Fibroblast of skin of abdomen (primary cell): ENCODE measurements at places on chromosomes 4 and X.

DNA sequence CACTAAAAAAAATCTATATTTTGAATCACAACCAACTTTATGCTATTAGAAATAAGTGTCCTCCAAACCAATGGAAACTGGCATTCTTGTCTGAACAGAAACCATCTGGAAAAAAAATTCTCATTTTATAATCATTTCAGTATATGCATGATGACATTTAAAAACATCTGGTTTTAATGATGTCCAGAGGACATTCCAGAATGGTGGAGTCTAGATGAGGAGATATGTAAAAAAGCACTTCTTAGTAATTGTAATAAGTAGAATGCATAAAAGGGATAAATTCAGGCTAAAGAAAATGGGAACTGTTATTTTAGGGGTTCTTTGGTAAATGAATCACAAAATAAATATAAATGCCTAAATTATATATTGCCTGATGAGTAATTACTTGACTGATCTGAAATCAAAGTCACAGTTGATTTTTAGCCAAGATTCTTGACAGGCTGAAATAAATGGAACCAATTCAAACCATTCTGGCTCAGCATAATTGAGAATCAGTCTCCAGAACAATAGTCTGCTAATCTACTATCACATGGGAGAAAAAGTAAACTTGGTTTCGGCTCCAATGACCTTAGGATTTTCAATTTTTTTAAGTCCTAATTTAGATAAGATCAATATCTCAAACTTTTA, 636.6 kb downstream of the FAT4 start:
- DNase-seq = peak; percentile 92

DNA sequence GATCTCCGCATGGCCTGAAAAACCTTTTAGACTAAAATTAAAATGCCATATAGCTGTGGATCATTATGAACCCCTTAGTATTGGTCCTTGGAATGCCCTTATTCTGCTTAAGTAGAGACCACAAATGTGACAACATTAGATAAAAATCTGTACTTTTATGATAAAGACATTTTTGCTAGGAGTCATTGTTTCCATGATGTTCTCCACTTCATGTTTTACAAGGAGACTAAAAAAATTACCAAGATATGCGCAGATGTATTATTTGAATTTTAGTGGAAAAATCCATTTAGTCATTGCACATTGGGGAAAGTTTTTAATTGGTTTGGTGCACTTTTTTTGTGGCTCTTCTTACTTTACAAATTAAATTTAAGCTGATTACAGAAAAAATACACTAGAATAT, 85.1 kb upstream of the HPRT1 start:
- DNase-seq = no peak

GRCh38 chrX:9466124-9466495, 1.3 kb downstream of the TBL1X start:
- no peak for DNase-seq

GRCh38 chr4:51942108-51942832, 77.9 kb downstream of the LRRC66 start:
- DNase-seq = no peak

- DNase-seq = no peak
Observed at GRCh38 chr4:66252291-66252690, 582.0 kb upstream of the EPHA5 start.

- peak; percentile 28 for DNase-seq
Observed at GRCh38 chr4:26267087-26267486, 53.7 kb upstream of the RBPJ start.

DNA sequence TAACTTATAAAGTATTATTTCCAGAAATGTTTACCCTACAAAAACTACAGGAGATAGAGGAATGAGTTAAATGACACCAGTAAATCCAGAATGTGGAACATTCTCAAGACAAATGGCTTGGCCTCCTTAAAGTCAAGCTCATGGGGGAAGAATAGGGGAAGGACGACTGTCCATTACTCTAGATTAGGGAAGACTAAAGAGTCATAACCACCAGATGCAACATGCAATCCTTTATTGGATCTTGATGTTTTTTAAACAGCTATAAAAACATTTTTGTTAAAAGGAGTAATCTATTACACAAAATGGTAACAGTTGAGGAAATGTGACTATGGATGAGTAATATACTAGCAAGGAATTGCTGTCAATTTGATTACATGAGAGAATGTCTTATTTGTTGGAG, 11.1 kb downstream of the ACOT9 start:
- no peak for DNase-seq

DNA sequence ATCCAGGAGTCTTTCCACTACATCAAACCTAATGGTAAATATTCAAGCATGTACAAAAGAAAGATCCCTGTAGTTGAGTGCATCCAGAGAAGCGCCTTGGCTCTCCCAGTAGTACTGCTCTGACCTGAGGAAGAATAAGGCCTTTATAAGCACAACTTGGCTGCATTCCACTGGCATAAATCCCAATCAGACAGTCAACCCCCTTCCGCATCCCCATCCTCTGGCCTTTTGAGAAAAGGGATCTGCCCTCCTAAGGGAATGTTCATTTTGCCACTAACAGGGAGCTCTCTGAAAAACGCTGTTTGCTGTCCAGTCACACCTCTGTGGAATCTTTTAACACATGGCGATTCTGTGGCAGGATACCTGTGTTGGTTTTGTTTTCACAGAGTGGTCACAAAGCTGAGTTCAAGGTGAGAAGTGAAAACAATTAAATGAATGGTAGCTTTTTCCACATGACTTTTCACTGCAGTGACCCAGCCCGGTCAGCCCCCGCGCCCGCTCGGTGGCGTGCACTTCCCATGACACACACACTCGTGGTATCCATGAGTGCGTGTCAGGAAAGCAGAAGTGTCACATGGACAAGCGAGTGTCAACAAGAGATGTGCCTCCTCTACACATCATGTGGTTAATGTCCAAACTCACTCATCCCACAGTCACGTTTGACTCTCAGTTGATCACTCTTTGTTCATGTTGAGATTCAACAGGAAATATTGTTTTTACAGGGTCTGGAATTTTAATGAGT, 112.2 kb upstream of the ENPP6 start:
- peak; percentile 16 for DNase-seq

DNA sequence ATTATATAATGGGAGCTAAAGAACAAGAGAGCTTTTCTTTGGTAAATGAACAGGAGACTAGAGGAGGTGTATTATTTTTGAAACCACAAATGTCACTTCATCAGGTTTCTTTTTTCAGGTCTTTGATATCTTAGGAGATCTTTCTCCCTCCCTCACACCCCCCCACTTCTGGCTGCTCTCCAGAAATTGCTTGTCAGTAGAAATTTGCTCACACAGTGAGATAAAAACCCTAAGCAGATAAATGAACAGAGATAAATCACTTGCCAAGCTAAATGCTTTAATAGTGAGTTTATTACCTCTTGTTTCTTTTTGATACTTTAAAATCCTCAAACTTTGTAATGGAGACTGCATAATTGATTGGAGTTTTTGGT, 421.2 kb upstream of the TENM3 start:
- DNase-seq = peak; percentile 36

DNA sequence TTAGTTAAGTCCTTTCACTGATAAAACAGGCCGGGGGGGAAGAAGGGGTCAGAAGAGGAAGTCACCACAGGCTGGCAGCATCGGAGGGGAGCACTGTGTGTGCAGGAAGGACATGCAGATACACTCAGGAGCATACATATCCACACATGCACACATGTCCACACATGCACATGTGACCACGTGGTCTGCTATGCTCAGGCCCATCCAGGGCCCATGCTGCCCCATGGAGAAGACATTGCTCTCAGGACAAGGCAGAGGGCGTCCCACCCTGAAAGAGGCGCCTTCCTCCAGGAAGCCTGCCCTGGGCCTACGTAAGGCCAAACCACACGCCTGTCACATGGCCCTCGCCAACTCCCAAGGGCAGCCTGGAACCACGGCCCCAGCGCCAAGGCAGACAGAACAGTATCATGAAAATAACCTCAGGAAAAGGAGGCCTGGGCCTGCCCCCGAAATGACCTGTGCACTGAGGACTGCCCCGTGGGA, 15.8 kb downstream of the WDR1 start:
- DNase-seq = no peak

DNA sequence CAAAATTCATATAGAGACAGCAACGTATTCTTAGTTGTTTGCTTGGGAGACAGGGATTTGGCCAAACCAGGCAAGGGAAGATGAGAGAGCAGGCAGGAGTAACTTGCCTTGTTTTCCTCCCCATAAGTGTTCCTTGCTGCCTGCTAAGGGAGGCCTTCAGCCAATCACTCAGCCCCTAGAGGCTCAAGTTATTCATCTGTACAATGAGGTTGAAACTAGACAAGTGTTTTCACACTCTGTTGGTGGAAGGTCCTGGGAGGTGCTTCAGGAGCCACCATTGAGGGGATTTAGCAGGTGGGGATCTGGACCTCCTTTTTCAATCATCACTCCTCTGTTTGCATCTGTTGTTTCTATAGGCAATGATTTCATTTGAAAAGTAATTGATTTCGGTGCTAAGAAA, 23.6 kb upstream of the HMGB3 start:
- no peak for DNase-seq

- no peak for DNase-seq
Observed at GRCh38 chr4:174396599-174397110, 112.9 kb downstream of the CEP44 start.

DNA sequence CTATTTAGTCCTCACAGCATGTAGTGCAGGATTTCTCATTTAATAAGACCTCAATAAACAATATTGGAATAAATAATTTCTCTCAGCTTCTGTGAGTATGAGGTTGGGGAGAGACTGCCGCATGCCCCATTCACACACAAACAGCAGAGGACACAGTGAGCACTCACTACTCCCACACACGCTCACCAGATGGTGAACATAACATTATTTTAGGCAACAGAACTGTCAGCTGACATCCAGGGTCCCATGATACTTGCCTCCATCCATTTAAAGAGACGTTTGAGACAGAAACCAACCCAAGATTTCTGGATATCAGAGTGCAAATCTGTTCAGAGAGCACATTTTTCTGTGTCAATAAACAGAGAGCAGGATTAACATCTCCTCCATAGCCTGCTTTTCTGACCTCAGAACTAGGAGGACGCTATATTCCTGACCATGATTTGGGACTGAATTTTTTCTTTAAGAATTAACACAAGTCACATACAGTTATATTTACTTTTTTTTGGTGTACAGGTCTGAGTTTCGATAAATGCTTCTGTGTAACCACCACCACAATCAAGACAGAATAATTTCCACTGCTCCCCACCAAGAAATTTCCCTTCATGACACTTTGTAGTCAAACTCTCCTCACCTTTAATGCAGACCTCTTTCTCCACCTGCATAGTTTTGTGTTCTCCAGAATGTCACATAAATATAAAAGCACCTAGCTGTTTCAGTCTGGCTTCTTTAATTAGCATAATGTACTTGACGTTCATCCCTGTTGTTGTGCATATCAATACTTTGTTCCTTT, 16.7 kb downstream of the GPRIN3 start:
- no peak for DNase-seq

GRCh38 chr4:6391186-6391851, 81.1 kb downstream of the PPP2R2C start:
- no peak for DNase-seq

DNA sequence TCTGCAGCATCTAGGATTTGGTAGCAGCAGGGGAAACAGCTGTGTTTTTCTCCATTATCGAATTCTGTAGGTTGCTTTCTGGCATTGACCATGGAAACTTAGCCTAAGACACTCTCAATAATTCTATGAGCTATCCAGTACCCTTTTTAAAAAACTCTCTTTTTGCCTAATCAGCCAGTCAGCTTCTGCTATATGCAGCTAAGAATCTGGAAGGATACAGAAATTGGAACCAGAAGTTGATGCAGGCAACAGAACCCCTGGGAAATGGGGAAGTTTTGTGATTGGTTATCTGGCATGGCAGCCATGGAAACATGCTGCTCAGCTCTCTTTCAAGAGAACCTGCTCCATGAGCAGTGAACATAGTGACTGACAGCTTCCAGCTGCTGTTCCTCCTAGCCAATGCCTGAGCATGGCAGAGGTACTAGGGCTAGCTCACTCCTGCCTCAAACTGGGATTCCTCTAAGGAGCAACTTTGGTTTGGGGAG, 417.6 kb upstream of the MAOA start:
- no peak for DNase-seq
